Fibroblast of skin of back (primary cell): ENCODE measurements at places on chromosomes 12 and 14.

DNA sequence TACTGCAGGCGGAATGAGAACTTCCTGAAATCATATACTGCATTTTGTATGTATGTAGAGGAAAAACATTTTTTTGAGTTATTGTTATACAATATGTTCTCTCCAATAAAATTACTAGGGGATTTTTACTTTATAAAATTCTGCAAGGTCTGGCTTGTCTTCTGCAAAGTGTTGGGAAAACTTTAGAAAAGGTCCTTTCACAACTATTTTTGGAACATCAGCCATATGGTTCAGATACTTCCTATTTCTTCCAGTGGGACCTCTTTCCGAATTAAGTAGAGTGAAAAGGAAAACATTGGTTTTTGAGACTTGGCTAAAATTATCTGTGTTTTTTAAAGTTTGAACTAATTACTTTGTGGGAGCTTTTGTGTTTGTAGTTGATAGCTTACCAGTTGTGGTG lies 52.7 kb downstream of the DAAM1 start:
- DNase-seq, result no peak

- DNase-seq, result no peak
Measured at GRCh38 chr14:92686411-92686899, 62.0 kb downstream of the LGMN start.

GRCh38 chr14:23640524-23641141 lies 4.5 kb downstream of the DHRS2 start:
- peak; percentile 70 for DNase-seq

- DNase-seq, result no peak
Measured at GRCh38 chr14:69937367-69938081, 58.3 kb downstream of the SMOC1 start.

DNA sequence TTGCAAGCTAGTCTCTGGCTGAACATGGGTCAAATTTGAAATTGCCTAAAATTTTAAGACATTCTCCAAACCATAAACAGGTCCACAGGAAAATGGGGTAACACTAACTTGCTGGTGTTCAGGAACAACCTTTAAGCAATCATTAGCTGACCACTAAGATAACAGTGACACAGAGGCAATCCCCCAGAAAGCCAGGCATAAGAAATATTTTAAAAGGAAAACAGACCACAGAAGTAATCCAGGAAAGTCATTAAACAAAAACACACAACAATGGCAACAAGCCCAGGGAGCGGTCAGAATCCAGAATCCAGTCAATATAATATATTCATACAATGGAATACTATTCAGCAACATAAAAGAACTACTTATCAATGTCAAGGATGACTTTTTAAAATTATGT lies 59.1 kb downstream of the LRP6 start:
- no peak for DNase-seq

GRCh38 chr12:95998611-95999286 lies 2.6 kb upstream of the HAL start:
- DNase-seq, result peak; percentile 58

DNA sequence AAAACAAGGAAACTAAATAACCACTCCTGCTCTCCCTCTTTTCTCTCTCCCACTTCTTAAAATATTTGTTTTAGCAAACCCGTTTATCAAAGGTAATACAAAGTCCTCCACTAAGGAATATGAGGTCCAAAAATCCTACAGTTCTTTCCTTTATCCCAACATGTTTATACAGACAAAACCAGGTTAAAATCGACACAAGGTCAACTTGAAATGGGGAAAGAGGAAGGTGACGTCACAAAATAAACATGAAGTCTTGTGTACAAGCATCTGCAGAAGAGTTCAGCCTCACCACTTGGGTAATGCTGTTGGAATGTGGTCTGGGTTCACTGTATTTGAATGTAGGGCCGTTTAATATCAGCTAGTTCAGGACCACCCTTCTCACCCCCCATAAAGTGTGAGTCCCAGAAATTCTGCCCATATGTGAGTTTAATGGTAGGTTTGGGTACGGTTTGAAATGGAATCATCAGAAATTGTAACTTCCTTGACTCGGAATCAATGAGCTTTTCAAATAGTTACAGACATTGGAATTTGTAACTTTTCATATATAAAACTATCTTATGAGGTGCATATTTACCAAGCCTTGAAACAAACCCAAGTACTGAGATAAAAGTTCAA lies 120.0 kb upstream of the SLC38A2 start:
- peak; percentile 91 for DNase-seq

DNA sequence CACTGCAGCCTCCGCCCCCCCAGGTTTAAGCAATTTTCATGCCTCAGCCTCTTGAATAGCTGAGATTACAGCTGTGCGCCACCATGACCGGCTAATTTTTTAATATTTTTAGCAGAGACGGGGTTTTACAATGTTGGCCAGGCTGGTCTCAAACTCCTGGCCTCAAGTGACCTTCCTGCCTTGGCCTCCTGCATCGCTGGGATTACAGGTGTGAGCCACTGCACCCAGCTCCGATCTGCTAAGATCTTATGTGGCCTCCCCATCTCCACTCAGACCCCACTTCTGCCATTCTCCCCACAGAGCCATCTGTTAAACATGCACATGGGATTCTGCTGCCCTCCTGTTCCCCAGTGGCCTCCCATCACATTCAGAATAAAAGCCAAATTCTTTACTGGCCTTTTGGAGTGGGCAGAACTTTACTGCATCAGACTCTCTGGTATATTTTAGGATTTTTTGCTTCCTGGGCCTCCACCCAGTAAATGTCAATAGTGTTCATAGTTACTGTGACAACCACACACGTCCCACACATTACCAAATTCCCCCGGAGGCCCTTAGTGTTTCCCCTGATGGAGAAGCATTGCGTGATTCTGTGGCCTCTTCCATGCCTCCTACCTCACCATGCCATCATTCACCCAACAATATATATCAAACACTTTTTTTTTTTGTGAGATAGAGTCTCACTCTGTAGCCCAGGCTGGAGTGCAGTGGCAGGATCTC lies 96.3 kb downstream of the PTPN11 start:
- no peak for DNase-seq

- peak; percentile 85 for DNase-seq
Measured at GRCh38 chr12:11758510-11759493, 109.3 kb downstream of the ETV6 start.

GRCh38 chr12:89517720-89518119 lies 6.9 kb downstream of the GALNT4 start:
- DNase-seq, result no peak

DNA sequence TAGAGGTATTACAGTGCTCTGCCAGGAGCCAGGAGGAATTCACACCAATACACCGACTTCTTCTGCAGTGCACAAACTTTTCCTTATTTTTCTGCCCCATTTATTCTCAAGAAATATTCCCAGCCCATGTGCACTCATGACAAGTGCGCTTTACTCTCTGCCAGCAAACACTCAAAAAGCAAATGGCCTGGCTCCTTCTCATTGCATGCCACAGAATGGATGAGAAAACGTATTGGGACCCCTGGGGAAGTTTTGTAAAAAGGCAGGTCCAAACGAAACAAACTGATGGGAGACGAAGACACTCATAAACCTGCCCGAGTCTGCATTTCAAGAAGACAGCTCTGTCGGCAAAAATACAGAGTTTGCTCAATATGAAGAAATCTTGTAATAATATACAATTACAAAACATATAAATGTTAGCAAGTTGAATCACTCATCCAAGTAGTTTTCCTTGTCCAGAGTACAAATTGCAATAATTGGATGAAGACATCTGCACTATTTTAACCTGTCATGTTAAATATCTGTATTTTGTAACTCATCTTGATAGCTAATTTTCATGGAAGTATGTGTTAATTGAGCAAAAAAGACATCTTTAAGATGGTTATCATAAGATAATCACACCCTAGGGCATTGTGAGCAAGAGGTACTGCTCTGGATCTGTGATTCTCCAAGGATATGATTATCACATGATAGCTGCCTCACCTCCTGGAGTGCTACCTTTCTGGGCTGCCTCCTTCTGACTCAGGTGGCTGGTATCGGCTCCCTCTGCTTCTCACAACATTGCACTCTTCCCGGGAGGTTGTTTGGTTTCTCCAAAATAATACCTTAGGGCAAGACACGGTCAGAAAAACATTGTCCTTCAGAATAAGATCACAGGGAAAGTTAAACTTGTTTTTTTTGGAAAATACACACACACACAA lies 260.8 kb upstream of the G2E3 start:
- DNase-seq, result no peak
